ENCODE measurements at places on chromosomes 5 and 9.

DNA sequence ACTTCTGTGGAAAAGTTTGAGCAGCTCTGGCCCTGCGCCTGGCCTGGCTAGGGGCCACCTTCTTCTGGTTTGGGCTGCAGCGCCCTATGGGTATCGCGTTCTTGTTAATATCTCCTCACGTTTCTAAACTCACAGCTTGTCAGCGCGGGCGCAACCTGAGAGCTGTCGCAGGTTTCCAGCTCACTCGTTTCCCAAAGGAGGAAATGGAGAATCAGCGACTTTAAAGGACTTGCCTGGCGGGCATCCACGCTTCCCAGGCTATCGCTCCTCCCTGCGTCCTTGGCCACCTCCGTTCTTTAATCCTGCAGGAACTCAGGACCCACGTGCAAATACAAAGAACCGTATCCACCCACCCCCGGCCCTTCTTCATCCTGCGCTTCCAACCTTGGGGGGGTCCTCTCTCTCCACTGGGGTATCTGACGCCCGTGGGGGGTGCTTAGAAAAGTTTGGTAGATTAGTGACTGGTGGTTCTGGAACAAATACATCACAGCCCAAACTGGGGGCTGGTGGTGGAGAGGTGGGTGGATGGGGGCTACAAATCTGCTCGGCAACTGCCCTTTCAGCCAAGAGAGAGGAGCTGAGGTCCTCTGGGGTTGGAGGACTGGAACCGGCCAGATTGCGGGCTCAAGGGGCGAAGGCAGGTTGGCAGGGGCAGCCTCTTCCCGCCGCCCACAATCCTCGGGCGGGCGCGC lies 578 bp upstream of the PSAT1 start:
- DNase-seq, result peak; percentile 12

- DNase-seq, result no peak
Observed at GRCh38 chr9:121725008-121725775, 73.8 kb downstream of the DAB2IP start.

- DNase-seq, result no peak
Observed at GRCh38 chr5:139565411-139566305, 4.5 kb downstream of the UBE2D2 start.

DNA sequence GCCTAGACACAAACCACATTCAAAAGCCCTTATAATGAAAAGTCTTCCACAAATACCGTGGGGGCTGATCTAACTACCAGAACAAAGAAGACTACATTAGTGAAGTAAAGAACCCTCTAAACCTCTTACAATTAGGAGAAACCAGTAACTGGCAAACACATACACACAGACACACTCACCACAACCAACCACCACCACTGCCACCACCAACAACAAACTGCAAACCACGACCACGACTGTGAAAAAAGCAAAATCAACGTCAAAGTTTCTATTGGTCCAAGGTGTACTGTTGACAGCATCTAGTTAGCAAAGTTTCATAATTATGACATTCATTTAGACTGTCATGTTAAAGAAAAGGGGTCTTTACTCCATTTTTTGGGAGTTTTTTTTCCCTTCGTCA lies 2.7 kb downstream of the CDO1 start:
- no peak for DNase-seq

DNA sequence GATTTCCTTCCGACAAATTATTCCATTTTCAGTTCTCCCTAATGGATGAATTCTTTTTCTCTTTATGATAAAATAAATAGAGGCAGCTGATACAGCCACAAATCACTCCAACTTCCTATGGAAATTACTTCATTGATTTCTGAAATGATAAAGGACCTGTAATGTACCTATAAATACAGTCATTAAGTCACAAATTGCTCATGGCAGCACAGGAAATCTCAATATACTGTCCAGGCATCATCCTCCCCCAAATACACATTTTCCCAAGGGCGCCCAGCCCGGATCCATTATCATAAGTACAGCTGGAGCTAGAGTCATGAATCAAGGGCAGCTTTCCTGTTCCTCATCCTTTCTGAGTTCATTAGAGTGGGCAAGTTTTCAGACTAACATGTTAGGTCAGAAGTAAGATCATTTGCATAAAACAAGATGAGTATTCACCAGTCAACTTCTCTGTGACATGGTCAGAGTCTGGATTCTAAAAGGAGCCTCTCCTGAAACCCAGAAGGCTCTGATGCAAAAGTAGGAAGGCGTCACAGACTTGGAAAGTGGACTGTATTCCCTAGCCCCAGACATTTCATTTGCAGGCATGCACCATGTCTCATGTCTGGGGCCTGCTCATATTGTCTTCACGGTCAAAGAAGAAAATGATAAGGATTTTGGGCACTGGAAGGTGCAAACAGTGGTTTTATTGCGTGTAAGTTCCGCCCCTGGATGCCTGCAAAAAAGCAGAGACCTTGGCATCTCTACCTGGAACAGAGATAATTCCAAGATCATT lies 383.2 kb downstream of the PLK2 start:
- DNase-seq, result no peak

- DNase-seq, result no peak
Observed at GRCh38 chr9:123423311-123423640, 67.3 kb downstream of the CRB2 start.

DNA sequence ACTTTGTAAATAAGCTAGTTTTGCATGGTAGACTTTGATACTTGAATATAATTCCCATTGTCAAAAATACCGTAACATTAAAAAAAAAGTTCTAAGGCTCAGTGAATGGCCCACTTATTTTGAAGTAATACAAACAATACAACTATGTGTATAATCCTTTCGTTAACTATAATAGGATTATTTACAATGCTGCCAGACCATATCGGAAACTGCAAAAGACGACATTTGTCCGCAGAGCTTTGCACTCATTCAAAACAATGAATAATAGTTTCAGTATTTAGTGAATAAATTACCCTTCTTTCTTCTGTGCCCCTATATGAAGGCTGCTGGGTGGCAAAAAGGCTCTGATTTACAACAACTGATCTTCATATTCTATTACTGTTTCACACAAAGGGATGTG lies 121.8 kb downstream of the DROSHA start:
- DNase-seq, result no peak

- no peak for DNase-seq
Observed at GRCh38 chr5:54438620-54439389, 16.7 kb upstream of the HSPB3 start.

DNA sequence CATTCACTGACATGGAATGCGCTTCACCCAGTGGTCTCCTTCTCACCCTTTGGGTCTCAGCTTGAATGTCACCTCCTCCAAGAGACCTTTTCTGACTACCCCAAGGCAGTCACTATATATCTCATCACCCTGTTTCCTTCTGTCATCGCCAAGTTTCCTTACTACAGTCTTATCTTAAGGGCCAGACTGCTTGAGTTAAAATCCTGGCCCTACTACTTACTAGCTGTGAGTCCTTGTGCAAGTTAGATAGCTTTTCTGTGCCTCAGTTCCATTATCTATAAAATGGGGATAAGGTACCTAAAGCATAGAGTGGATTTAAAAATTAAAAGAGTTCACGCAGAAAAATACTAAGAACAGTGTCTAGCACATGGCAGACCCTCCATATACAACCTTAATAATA lies 132.4 kb downstream of the GABBR2 start:
- no peak for DNase-seq

- DNase-seq, result no peak
Observed at GRCh38 chr5:144002876-144003275, 167.6 kb downstream of the YIPF5 start.

DNA sequence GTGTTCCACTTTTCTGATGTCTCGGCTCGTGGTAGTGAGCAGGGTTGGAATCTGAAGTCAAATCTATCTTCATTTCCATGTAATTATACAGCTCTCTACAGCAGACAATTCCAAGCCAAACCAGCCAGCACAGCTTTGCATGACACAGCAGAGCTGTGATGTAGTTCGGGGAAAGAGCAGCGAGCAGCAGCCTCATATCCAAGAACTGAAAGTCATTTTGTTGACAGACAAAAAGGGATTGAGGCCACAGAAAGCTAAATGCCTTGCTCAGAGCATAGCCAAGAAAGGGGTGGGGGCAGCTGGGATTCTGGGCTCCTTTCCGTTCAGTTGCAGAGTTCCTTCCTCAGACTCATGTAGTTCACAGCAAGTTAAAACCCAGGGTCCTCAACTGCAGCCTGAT lies 32.1 kb downstream of the LCP2 start:
- no peak for DNase-seq

DNA sequence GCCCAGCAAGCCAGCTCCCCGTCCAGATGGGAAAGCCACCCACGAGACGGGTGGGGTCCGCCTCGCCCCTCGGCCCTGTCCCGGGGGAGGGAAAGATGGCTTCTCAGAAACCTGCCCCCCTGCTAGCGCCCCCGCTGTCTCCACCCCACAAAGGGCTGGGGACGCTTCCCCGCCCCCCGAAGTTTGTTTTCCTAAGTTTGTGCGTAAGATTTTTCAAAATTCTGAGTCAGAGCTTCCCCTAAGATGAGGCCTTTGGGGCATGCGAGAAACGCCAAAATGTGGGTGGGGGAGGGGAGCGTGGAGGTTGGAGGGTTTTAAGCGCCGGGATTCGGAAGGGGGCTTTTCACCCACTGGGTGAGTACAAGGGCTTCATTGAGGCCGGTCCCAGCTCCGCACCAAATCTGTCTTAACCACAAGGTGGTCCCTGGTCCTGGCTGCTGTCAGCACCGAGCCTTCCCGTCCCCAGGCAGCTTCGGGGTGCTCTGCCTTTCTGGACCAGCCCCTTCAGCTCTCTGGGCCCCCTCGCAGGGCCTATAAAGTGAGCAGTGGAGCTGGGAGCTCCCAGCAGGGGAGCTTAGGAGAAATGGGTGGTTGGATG lies 32.3 kb downstream of the PRRX2 start:
- no peak for DNase-seq

DNA sequence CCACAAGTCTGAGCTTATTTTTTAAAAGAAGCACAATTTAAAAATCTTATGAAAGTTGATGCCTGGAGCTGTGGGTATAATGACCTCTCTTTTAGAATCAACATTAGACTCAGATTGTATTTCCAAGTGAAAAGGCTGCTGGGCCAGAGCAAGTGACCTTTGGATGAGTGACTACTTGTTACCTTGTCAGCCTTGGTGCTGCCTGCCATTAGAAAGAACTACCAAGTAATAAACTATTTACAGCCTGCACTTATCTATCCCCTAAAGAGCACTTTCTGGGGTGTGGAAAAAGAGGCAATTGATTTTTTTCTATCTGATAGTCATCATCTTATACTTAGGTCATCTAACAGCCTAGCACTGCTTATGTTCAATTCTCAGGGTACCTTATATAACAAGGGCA lies 134.9 kb upstream of the FBXL17 start:
- DNase-seq, result no peak

GRCh38 chr9:124455820-124456219 lies 5.6 kb downstream of the ADGRD2 start:
- no peak for DNase-seq

DNA sequence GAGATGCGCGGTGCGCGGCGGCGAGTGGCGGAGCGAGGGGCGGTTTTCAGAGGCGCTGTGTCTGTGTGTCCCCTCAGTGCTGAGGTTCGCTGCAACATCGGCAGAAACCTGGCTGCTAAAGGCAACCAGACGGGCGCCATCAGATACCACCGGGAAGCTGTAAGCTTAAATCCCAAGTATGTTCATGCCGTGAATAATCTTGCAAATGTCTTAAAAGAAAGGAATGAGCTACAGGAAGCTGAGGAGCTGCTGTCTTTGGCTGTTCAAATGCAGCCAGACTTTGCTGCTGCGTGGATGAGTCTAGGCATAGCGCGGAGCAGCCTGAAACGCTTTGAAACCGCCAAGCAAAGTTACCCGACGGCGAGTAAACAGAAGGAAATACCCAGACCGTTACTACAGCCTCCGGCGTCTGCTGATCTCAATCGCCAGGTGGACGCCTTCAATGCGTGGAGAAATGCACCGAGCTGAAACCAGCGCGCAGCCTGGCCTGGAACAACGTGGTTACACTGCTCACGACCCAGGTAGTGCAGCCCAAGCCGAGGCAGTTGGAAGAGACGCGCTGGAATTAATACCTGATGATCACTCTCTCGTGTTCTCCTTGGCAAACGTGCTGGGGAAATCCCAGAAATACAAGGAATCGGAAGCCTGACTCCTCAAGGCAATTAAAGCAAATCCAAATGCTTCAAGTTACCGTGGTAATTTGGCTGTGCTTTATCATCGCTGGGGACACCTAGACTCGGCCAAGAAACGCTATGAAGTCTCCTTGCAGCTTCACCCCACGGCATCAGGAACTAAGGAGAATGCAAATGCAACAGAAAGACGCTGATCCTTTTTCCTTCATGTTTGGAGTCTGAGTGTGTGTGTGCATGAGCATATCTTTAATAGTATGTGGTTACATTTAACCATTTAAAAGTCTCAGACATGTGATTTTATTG lies 15.9 kb downstream of the OR2V1 start:
- no peak for DNase-seq

GRCh38 chr5:146825033-146825432 lies 53.5 kb downstream of the PPP2R2B start:
- peak; percentile 69 for DNase-seq

GRCh38 chr5:68950930-68951329 lies 142.9 kb upstream of the SLC30A5 start:
- DNase-seq, result no peak

GRCh38 chr5:111271885-111272284 lies 47.7 kb downstream of the CAMK4 start:
- DNase-seq, result no peak

GRCh38 chr9:128627906-128628305 lies 28.7 kb downstream of the DYNC2I2 start:
- no peak for DNase-seq

- DNase-seq, result no peak
Observed at GRCh38 chr9:29806937-29807618, 2233.8 kb upstream of the C9orf72 start.

DNA sequence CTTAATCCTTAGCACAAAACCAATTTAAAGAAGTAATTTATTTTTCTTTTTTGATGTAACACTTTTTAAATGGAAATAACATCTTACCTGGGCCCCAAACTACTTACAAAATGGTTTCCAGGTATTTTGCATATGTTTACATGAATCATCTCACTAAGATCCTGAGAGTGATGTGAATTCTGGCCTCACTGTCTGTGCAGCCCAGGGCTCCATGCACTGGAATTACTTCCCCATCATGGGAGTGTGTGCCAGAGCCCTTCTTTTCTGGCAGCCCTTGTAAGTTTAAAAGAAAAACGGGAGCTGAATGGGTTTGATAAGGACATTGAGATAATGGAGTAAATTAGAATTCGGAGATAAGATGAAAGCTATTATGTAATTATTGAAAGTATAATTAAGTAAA lies 12.2 kb upstream of the F2R start:
- DNase-seq, result no peak

DNA sequence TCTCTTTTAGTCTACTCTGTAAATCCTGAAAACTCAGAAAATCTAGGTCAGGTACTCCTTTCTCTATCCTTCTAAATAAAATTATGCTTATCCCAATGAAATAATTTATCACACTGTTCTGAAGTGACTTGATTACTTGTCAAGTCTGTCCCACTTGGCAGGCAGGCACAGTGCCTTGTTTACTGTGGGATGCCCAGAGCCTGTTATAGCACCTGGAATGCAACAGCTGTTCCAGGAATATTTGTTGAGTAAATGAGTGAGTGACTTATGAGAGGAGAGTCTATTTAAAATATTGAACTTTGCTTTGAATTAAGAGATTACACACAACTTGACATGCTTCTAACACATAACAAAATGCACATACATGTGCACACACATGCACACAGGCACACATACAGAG lies 130.0 kb downstream of the MPDZ start:
- DNase-seq, result no peak

Measured in endothelial cell (in vitro differentiated cells).